Omental fat pad (tissue), 4 donors: ENCODE measurements at places on chromosomes 7 and 10. TPM values are rescaled to one million over a fixed set of nuclear protein-coding genes. Genes with fewer than 3 reads are reported as not detected.
A peak's percentile ranks its signal among the peaks of the same experiment; 100 is the strongest.

- no peak for DNase-seq
These were observed 335.2 kb upstream of the NPSR1 start for GRCh38 chr7:34322841-34323240.

GRCh38 chr7:89002981-89003956 lies 207.7 kb upstream of the TEX47 start:
- no peak for DNase-seq

- DNase-seq = no peak
These were observed 33.4 kb upstream of the PLPP4 start for GRCh38 chr10:120423431-120424197.

DNA sequence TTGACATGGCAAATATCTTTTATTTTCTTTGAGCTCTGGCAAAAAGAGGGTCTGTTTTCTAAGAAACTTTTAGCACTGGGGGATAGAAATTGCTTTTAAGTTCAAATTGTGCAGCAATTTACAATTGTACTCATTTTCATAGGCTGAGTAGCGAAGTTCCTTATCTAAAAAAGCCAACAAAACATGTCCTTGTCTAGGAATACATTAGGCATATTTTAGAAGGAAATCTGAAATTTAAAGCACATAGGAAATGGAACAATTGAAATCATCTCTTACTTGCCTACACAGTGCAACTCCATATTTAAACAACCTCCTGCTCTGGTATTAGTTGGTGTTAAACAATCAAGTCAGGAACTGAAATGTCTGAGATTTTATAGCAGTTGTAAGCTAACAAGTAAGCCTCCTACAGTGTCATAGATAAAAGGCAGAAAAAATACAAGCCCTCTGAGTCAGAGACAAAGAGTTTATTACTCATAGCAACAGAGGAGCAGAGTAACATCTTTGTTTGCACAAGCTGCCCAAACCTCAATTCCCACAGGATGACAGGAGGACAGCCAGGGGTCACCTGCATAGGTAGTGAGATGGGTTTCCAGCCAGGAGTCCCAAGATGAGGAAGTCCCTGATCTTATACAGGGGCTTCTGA lies 280.2 kb upstream of the HGF start:
- peak; percentile 22 for DNase-seq

DNA sequence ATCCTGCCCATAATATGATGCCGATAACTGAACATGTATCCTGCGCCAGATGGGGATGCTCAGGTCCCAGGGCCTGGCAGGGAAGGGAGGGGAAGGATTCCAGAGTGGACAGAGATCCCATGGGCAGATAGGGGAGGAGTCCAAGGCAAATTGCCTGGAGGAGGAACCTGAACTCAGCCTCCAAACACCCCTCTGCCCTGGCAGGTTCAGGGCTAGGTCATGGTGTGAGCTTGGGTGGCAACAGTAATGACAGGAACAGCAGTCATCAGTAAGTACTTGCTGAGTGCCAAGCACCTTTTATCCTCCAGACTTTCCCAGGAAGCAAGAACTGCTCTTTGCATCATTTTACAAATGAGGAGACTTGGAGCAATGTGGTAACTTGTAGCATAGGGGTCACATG lies 3.8 kb upstream of the PALD1 start:
- no peak for DNase-seq

DNA sequence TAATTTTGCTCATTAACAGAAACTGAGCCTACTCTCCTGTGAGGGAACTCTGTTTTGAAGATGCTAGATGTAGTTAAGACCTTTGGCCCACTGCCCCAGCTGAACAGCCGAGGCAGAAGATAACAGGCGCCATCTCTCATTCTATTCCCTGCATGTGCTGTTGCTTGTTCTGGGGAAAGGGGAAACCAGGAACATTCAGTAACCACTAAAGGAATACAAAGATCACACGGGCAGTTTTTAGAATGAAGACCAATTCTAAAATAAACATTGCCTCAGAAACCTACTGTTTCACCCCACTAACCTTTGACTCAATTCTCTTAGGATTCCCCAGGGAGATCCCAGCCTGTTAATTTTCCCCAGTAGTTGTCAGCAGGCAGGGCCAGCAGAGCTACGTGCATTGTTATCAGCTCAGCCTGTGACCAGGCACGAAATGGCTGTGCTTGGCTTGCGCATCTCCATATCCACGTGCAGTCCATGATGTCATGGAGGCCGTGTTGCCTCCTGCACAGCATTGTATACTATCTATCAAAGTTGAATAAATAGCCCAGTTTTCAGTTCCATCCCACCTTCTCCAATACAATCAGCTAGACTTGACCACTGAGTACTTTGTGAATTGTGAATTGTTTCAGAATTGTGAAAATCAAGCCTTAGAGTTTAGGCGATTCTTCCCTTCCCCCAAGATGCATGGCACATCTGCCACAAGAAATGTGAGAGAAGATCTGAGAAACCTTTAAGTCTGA lies 36.0 kb downstream of the ANK3 start:
- DNase-seq = no peak

- DNase-seq = no peak
These were observed 27.7 kb upstream of the VAX1 start for GRCh38 chr10:117165538-117166417.

DNA sequence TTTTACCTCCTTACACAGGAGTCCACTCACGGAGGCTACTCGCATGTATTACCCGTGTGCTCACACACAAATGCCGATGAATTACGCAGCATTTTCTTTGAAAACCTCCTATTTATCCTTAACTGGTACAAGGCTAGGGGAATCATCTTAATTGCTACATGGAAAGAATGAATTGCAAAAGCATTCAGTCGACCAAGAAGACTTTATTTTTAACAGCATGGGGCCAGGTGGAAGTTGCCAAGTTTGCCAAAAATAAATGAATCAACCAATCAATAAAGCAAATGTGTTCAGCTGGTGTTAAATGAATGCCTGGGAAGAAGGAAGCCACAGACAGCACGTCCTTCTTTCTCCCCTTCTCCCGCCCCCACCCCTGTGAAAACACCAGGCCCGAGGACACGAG lies 55.8 kb downstream of the CTBP2 start:
- no peak for DNase-seq

DNA sequence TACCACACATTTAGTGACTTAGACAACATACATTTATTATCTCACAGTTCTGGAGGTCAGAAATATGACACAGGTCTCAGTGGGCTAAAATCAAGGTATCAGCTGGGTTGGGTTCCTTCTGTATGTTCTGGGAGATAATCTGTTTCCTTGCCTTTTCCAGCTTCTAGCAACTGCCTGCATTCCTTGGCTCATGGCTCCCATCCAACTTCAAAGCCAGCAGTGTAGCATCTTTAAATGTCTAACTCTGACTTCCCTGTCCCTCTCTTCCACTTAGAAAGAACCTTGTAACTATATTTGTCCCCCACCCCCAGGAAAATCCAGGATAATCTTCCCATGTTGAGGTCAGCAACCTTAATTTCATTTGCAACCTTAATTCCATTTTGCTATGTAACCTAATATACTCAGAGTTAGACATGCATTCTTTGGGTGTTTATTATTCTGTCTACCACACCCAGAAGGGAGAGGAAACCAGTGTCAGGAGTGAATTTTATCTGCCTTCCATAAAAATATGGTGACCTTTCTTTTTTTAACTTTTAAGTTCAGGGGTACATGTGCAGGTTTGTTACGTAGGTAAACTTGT lies 57.3 kb upstream of the SMIM30 start:
- DNase-seq = no peak

DNA sequence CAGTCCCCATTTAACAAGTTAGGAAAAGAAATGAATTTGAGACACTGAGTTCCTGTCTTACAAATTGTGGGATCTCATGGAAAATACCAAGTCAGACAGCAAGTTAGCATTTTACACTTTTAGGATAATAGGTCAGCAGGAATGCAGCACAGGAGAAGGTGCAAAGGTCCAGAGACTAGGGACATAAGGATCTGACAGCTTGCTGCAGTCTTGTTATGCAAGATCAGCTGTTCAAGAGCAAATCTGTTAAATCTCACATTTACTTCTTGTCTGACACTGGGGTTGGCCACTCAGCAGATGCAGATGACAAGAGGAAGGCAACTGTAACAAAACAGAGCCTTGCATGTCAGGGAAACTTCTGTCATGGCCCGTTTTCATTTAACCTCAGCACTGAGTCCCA lies 239.6 kb downstream of the PHF14 start:
- DNase-seq = no peak

DNA sequence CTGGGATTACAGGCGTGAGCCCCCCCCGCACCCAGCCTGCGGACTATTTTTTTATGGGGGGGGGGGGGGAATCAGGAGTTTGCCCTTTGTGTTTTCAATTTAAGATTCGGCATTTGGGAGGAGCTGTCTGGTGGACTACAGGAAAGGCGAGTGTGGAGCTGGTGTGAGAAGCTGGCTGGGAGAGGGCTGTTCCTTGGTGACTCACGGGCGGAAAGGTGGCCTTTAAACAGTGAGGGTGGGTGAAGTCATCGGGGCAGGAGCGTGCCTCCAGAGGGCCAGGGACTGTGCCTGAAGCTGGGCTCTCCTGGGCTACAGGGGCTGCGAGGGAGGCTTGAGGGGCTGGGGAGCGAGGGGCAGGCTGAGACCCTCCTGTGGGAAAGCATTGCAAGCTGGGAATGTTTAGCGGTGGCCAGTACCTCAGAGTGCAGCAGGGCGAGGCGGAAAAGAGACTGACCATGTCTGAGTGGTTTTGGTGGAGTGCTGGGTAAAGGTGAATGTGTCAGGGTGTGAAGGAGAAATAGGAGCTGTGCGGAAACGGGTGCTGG lies 39.7 kb upstream of the ZNF32 start:
- no peak for DNase-seq

DNA sequence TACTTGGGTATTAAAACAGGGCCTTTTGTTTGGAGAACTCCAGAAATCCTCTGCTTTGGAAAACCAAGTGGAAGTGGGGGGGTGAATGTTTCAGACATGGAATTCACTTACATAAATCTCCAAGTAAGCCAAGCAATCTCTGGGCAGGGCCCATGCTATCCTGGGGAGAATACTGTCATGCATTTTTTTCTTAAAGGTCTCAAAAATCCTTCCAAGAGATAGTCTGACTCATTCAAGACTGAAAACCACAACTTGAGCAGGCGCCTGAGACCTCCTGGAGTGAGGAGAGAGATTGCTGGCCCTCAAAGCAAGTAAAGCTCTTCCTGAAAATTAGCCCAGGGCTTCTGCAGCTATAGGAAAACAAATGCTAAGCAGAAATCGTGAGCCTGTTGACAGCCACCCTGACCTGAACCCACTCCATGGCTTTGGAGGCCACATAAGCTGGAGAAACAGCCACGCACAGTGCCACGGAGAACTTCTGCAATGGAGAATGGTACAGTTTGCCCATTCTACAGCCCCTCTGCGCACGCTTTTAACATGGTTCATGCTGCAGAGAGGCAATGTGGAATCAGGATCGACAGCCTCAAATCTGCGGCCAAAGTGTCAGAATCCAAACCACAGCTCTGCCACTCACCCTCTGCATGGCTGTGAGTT lies 203.1 kb upstream of the AUTS2 start:
- DNase-seq = no peak

DNA sequence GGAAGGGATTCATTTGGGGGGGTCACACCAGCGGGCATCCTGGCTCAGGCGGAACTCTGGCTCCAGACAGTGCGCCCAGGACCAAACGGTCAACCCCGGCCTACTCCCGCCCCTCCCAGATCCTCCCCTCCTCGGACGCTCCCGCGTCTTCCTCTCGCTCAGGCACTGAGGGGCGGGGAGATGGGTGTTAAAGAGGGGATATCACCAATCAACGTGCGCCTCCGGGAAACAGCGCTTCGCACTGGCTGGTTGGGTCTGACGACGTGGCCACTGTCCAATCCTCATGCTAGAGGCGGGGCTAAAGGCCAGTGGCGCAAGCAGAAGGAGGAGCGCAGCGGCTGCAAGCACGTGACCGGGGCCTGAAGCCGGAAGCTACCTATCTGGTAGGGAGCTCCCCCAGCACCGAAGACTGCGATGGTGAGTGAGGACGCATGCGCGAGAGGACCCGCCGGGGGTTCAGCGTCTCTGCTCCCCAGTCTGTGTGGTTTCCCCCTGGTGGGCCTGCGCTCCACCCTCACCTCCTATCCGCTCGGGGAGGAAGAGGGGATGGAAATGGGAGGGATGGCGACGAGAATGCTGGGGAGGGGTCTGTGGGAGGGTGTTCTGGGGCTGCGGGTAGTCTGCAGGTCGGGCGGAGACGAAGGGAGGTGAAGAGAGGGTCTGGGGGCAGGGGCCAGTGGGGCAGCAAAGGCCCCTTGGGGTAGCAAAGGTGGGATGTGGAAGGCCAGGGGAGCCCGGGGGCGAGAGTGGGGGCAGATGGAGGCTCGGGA lies at the start of gene LAMTOR4:
Gene LAMTOR4 (plus strand): TSS at position 360 of the 770 bp plus-strand sequence. CDS start 55 bp downstream, at position 415.
- DNase-seq = peak; percentile 93

DNA sequence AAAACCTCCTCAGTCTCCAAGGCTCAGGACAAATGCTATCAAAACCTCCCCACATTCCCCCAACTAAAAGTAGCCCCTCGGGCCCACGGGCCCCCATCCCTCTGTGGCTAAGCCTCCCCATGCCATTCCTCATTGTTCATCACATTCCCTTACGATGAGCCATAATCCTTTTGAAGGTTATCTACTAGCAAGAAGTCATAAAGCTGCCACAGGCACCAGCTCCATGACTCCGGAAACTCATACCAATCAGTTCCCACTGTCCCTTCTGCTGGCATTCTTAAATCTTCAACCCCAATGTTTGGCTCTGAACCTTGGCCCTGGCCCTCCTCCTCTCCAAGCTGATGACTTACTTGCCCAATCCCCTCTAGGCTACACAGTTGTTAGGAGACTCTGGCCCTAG lies 19.4 kb upstream of the TM9SF3 start:
- DNase-seq = no peak

GRCh38 chr10:22433875-22434274 lies 88.6 kb downstream of the SPAG6 start:
- no peak for DNase-seq

- DNase-seq = no peak
These were observed 92.4 kb downstream of the CPED1 start for GRCh38 chr7:121080913-121081326.

DNA sequence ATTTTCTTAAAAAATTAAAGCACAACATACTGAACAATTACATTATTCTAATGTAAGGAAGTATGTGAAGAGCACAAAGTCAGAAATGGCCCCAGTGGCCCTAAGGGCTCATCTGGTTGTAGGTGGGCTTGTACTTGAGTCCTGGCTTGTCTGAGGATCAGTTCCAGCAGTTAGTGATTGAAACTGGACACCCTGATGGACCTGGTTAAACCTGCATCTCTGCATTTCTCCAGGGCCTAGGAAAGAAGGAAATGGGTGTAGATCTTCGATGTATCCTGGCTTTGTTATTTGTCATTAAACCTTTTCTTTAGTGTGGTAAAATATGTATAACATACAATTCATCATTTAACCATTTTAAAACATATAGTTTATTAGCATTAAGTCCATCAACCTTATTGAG lies 9.7 kb upstream of the AKR1C2 start:
- DNase-seq = no peak

GRCh38 chr10:62851442-62851841 lies 35.3 kb upstream of the EGR2 start:
- no peak for DNase-seq

- DNase-seq = no peak
These were observed 157.5 kb downstream of the SLIT1 start for GRCh38 chr10:97028126-97028831.

Gene SPACDR
- total RNA-seq = not detected

Gene CPED1
- 63.9 TPM for total RNA-seq

Gene ARMH3
- 61.8 TPM for total RNA-seq

Gene ZC3HAV1
- 46.5 TPM for total RNA-seq

Gene ASAH2
- 0.60 TPM for total RNA-seq

Gene MUC3A
- total RNA-seq = 0.13 TPM

Gene CELF2
- 106 TPM for total RNA-seq

Gene AKR1C4
- not detected for total RNA-seq

Gene TMEM139
- 1.6 TPM for total RNA-seq

Gene AKR1E2
- 26.8 TPM for total RNA-seq
